ENCODE measurements at places on chromosomes 12 and 14.

- no peak for DNase-seq
Observed at GRCh38 chr14:74579447-74580274, 32.4 kb downstream of the LTBP2 start.

DNA sequence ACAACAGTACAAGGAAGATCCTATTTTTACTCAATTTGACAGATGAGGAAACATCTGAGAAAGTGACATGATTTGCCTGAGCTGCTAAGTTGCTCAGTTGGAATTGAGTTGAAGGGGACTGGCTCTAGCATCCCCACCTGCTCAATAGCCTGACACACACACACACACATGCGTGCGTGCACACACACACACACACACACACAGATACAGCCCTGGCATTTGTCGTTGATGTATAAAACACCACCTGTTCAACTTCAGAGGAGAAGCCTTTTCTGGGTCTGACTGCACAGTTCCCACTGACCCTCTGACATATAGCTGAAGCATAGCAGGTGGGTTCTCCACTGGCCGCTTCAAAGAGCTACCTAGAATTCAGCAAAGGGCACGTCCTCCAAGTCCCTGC, 1045.9 kb downstream of the VRK1 start:
- no peak for DNase-seq

DNA sequence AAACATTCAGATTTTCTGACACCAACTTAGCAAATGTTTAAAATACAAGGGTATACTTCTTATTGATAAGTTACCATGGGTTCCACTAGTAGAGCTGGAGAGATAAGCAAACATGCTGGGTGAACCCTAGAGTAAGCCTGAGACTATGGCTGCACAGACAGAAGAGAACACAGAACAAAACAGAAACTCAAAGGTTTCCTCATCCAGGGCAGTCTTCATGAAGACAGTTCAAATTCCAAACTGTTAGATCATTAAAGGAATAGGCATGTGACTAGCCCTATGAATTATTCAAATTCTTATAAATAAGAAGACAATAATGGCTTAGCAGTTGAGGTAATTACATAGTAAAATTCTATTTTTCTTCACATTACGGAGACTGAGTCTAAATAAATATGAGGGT, 28.1 kb downstream of the BTBD7 start:
- no peak for DNase-seq

DNA sequence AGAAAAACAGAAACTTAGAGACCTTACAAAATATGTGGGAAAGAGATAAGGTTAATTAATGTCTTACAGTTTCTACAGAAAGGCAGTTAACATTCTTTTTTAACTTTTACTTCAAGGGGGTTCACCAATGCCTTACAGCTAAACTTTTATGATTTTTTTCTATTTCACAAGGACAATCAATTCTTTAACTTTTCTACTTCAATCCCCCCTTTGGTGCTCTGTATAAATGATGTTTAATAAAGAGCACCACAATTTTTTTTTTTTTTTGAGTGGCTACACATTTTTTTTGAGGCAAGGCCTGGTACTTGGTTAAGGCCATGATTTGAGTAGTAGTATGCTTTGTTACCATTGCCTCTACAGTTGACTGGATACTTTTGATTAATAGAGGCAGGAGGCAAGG, 279.6 kb downstream of the PRKD1 start:
- no peak for DNase-seq

DNA sequence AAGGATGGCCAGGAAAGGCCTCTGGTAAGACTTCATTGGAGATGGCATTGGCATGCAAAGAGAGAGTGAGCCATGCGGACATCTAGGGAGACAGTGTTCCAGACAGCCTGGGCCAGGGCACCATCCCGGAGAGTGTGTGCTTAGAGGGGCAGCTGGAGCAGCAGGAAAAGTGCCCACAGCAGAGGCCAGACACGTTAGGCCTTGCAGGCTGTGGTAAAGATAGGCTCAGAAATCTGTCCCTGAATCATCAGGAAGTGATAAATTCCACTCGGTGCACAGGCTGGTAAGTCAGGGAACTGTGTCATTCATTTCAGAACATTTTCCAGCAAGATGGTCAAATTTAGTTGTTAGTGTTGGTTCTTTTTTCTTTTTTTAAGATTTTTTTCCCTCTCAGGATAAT, 8.8 kb downstream of the GALNT16 start:
- DNase-seq = no peak

DNA sequence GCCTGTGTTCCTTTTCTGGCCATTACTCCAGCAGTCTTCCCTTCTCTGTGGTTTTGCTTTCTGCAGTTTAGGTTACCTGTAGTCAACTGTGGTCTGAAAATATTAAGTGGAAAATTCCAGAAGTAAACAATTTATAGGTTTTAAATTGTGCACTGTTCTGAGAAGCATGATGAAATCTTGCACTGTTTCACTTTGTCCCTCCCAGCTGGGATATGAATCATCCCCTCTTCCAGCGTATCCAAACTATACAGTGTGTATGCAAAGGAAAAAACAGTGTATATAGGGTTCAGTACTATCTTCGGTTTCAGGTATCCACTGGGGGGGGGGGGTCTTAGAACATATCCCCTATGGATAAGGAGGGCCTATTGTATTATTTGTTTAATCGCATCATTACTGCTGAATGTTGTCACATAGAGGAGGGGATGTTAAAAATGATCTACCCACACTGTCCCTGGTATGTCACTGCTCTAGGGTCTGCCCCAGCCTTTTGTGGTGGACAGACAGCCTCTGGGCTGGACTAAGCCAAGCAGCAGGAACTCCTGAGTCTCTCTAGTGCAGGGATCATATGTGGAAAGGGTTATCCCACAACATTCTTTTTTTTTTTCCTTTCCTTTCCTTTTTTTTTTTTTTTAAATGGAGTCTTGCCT, 109.1 kb upstream of the MAX start:
- no peak for DNase-seq

DNA sequence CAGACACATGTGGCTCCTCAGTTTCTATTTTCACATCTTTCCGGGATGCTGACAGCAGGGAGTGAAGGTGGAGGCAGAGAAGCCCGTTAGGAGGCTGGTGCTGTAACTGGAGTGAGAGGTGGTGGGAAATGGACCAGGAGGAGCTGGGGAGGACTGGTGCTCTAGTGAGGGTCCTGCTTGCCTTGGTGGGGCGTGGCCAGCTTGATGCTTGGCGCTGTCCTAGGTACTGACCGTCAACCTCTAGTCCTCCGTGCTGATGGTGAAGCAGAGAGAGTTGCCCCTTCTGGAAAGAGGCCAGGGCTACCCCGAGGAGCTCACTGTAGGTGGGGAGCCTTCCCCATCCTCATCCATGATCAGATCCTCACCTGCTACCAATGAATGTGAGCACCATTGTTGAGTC, 1.4 kb downstream of the TRMT61A start:
- peak; percentile 89 for DNase-seq

DNA sequence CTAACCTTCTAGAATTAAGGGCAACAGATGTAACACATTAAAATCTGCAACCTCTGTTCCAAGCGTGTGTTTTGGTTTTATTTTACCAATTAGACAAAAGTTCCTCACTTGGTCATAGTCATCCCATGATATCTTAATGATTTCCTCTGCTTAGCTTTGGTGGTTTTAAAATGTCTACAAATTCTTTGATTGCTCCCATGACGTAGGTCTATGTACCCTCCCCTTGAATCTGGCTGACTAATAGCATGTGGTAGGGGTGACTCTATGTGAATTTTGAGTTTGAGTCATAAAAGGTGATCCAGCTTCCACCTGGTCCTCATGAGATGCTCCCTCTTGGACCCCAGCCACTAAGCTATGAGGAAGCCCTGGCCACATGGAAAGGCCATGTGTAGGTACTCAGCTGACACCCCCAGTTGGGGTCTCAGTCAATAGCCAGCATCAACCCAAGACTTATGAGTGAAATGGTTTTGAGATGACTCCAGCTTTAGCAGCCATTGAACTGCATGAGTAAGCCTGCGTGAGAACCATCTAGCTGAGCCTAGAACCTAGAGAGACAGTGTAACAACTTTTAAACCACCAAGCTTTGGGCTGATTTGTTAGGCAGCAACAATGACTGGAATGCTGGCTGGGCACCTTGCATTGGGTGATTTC, 247.1 kb downstream of the MSRB3 start:
- no peak for DNase-seq

DNA sequence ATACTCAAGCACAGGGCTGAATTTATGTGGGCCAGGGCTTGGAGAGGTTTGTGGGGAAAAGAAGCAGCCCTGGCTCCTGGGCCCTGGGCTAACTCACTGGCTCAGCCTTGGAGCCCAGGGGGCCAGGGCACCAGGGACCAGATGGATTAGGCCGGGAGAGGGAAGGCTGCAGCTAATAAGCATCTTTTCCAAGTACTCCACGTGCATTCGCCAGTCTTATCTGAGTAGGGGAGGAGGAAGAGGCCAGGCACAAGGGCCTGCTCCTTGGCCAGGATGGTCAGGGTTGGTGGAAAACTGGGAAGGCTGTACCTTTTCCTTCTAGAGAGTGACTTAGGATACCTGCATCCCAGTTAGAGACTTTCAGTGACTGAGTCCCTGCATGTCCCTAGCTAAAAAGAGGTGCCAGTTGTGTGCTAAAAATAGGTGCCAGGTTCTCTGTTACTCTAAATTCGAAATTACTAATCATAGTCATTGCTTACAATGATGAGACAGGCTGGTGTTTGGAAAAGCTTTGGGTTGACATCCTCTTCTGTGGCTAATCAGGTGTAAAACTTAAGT, 1.3 kb downstream of the GLRX5 start:
- no peak for DNase-seq

DNA sequence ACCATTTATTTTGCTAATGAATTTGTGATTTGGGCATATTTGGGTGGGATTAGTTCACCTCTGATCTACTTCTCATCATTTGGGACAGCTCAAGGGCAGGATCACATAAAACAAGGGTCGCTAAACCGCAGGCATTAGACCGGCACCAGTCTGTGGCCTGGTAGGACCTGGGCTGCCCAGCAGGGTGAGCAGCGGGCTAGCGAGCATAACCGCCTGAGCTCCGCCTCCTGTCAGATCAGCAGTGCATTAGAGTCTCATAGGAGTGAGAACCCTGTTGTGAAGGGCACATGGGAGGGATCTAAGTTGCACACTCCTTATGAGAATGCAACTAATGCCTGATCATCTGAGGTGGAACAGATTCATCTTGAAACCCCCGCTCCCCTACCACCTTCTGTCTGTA, 785.3 kb downstream of the TRHDE start:
- peak; percentile 14 for DNase-seq

DNA sequence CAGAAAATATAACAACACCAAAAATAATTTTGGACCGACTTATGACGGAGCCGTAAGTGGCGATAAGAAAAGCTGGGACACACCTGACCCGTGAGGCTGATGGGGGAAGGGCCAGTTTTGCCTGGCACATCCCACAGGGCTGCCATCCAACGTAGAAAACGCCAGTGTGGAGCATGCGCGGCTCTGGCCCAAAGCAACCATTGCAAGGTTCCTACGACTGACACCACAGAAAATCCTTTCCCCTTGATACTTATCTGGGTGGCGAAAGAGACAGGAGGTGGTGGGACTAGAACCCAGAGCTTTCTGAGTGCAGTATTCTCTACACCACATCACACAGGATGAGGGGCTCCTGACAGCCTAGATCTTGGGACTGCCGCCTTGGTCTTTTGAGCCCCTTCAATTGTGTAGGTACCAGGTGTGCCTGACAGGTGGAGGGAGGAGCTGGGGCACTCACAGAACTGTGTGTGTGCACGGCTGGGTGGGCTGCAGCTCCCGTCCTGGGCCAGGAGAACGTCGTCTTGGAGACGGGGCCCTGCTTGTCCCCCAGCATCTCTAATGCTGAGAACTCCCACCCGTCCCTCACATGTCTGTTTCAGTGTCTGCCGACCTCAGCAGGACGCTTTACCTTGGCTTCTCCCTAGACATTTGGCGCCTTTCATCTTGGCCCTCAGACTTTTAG, 17.4 kb upstream of the CACNA2D4 start:
- DNase-seq = no peak

Measured in iPS-NIHi11 (cell line).